ENCODE measurements at places on chromosomes 2 and 18.
A peak's percentile ranks its signal among the peaks of the same experiment; 100 is the strongest.

DNA sequence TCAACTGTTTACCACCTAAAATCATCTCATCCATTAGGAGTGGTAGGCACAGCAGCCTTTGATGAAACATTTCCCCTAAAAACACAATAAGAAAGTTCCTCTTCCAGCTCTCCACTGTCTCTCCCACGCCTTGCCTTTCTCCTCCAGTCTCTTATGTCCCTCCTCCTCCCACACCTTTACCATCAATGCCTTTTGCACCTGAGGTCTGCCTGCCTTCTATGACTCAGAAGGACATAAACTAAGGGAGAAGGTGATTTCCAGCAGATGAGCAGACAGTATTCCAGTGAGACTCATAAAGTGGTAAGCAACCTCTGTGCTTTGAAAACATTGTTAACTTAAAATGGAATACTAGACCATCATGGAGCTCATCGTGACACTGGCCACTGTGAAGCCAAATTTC, 34.2 kb upstream of the NDUFV2 start:
- H3K36me3 ChIP-seq, result no peaks in the 10 kb centered on the region
- no peak overlapping the region for H3K27ac ChIP-seq
- no peak for DNase-seq
- H3K27me3 ChIP-seq, result no peaks in the 10 kb centered on the region
- no peaks in the 10 kb centered on the region for H3K4me1 ChIP-seq
- H3K4me3 ChIP-seq, result no peak overlapping the region

DNA sequence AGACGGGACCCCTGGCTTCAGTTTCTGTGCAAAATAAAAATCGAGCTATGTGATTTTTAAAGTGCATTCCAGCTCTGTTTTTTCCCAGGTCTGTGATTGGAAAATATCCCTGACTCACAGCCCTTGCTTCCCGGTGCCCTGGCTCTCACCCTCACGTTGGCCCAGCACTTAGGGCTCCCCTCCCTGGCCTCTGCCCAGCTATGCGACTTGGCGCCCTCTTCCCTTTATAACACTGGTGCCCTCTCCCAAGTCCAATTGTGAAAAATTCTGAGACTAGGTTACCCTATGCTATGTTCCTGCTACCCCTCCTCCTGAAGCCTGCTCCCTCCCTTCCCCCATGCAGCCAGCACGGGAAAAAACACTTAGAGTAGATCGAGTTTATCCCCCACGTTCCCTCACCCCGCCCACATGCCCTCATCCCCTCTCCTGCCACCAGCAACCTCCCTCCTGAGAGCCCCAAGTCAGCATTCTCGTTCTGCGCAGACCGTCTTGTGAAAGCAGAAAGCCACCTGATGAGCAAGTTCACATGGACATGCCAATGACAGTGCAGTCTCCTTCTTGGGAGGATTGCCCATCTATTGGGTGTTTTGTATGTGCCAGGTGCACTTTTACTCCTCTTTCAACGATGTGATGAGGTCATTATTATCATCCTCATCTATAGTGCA, 228.8 kb downstream of the VAPA start:
- H3K4me1 ChIP-seq, result peaks cover 3% of the 10 kb centered on the region
- no peak for DNase-seq
- no peaks in the 10 kb centered on the region for H3K36me3 ChIP-seq
- no peaks in the 10 kb centered on the region for H3K27me3 ChIP-seq

DNA sequence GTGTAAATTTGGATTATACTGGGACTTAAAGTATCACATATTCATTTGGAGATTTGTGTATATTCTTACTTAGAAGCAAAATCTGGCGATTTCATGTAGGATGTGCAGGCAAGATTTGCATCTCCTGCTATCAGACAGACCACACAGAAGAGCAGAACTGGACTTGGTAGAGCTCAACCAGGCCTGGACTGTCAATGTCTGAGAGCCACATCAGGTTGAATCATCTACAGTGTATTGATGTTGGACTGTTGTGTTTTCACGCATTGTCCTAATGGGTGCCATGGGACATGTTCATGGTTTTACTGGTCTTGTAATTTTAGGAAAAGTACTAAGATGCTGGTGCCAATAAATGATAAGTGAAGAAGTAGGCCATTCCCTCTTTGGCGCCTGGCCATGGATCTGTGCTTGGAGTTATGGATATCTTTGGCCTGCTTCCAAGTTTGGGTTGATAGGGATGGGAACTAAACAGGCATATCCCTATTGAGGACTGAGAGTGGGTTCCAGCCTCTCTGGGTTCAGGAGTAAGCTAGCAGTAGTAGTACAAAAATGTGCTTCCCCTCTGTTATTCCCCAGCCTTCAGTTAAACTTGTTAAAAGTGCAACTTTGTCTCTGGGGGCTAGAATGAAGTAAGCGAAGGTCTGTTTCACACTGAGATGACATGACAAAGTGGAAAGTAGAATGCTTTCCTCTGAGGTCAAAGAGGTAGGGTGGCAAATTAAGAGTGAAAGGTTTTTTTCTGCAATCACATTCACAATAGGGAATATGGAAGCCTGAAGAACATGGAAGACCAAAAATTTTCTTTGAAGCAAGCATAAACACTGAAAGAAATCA, 49.2 kb upstream of the NEMP2 start:
- H3K4me1 ChIP-seq, result no peaks in the 10 kb centered on the region
- H3K36me3 ChIP-seq, result no peaks in the 10 kb centered on the region
- no peak overlapping the region for H3K27ac ChIP-seq
- no peak overlapping the region for H3K4me3 ChIP-seq
- H3K27me3 ChIP-seq, result no peaks in the 10 kb centered on the region

GRCh38 chr2:127110985-127111384, 4.0 kb upstream of the BIN1 start:
- H3K27ac ChIP-seq, result no peak overlapping the region
- no peaks in the 10 kb centered on the region for H3K27me3 ChIP-seq
- H3K36me3 ChIP-seq, result no peaks in the 10 kb centered on the region

- H3K27me3 ChIP-seq, result no peaks in the 10 kb centered on the region
- no peak overlapping the region for H3K27ac ChIP-seq
- no peaks in the 10 kb centered on the region for H3K4me1 ChIP-seq
- no peak for DNase-seq
- H3K4me3 ChIP-seq, result no peak overlapping the region
These were observed 159.2 kb upstream of the RBBP8 start for GRCh38 chr18:22773944-22774343.

- H3K4me3 ChIP-seq, result no peak within 1 kb of the TSS
- no peak within 1 kb of the TSS for H3K27ac ChIP-seq
- H3K4me1 ChIP-seq, result no peaks in the 10 kb centered on the region
- peak; percentile 40 for DNase-seq
These were observed at the start of gene PLCD4 for GRCh38 chr2:218607436-218608115. PLCD4 (plus strand) TSS chr2:218607899; CDS start chr2:218615740, 7,841 bp downstream.

DNA sequence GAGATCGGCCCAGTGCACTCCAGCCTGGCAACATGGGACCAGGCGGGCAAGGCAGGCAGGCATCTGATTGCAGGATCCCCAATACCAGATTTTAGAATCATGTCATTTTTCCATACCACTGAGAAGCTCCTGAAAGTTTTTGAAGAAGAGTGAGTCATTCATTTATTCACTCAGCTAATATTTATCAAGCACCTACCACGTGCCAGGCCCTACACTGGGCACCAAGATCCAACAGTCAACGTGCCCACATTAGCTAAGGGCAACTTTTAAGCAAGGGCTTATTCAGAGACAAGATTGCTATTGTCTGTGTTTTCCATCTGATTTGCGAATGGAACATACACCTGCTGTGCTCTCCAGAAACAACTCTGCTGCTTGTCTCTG, 126.8 kb upstream of the LGALSL start:
- H3K4me1 ChIP-seq, result peaks cover 19% of the 10 kb centered on the region
- H3K27ac ChIP-seq, result no peak overlapping the region
- H3K4me3 ChIP-seq, result no peak overlapping the region
- no peak for DNase-seq
- no peaks in the 10 kb centered on the region for H3K36me3 ChIP-seq

GRCh38 chr18:48319801-48320638, 89.2 kb downstream of the ZBTB7C start:
- peaks cover 4% of the 10 kb centered on the region for H3K4me1 ChIP-seq
- DNase-seq, result peak; percentile 37
- no peaks in the 10 kb centered on the region for H3K36me3 ChIP-seq
- H3K4me3 ChIP-seq, result no peak overlapping the region
- no peaks in the 10 kb centered on the region for H3K27me3 ChIP-seq
- H3K27ac ChIP-seq, result no peak overlapping the region

DNA sequence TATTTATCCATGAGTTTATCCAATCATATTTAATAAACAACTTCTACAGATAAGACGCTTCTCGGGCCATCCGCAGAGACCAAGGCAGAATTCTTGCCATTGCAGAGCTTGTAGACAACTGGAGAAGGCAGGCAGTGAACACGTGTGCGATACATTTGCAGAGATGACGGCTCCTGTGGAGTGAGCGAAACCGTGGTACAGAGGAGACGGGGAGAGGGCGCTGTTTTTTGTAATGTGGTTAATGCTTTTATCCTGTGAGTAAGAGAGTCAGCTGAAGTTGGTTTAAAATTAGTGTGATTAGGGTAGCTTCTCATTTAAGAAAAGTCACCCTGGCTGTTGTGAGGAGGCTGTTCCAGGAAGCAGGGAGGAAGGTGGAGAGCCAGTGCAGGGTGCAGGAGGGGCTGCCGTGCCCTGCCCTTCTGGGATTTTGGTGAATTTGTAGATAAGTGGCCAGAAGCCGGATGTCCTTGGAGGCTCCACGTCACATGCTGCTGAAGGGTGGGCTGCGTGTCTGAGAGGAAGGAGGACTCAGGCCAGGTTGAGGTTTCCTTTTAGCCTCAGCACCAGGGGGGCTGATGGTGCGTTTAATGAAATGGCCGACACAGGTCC, 151.4 kb downstream of the SNTG2 start:
- H3K36me3 ChIP-seq, result no peaks in the 10 kb centered on the region
- H3K4me3 ChIP-seq, result no peak overlapping the region
- no peaks in the 10 kb centered on the region for H3K4me1 ChIP-seq

DNA sequence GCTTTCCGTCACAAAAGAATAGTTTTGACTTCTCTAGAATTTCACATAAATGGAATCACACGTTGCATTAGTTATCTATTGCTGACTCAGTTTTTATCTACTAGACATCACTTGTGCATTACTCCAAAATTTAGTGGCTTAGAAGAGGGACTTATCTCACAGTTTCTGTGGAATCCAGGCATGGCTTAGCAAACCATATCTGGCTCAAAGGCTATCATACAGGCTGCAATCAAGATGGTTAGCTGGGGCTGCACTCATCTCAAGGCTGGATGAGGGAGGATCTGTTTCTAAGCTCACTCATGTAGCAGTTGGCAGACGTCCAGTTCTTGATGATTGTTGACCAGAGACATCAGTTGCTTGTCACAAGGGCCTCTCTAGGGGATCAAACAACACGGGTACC, 6.6 kb upstream of the DSC3 start:
- no peak overlapping the region for H3K4me3 ChIP-seq
- DNase-seq, result no peak
- H3K27me3 ChIP-seq, result no peaks in the 10 kb centered on the region
- no peaks in the 10 kb centered on the region for H3K36me3 ChIP-seq
- no peak overlapping the region for H3K27ac ChIP-seq
- no peaks in the 10 kb centered on the region for H3K4me1 ChIP-seq

GRCh38 chr2:43221124-43221762, 5.2 kb downstream of the ZFP36L2 start:
- H3K4me1 ChIP-seq, result peaks cover 15% of the 10 kb centered on the region
- H3K27ac ChIP-seq, result peak overlapping the region; percentile 98
- no peaks in the 10 kb centered on the region for H3K36me3 ChIP-seq
- H3K4me3 ChIP-seq, result no peak overlapping the region
- H3K27me3 ChIP-seq, result no peaks in the 10 kb centered on the region
- DNase-seq, result peak; percentile 86

DNA sequence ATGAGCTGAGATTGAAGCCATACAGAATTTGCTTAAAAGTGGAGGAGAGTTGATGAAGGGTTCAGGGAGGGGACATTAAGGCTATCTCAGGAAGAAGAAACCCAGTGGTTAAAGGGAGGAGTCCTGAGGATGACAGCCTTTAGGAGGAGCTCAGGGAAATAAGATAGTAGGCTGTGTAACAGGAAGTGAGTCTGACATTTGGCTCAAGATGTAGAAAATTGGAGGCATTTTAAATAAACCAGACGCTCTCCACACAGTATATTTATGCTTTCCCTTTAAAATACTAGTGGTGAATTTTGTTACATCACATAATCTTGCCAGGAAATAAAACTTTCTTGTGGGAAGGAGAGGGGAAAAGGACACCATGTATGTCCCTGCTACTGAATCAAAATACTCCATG, 11.6 kb downstream of the KCNH7 start:
- no peaks in the 10 kb centered on the region for H3K4me1 ChIP-seq
- H3K27me3 ChIP-seq, result no peaks in the 10 kb centered on the region
- no peak overlapping the region for H3K27ac ChIP-seq
- no peak for DNase-seq

GRCh38 chr2:134917360-134917865, 1.2 kb upstream of the CCNT2 start:
- peak overlapping the region; percentile 45 for H3K4me3 ChIP-seq
- no peak for DNase-seq
- H3K27ac ChIP-seq, result peak overlapping the region; percentile 94
- H3K36me3 ChIP-seq, result no peaks in the 10 kb centered on the region
- no peaks in the 10 kb centered on the region for H3K4me1 ChIP-seq

GRCh38 chr2:238107525-238108422, 7.6 kb downstream of the ESPNL start:
- no peaks in the 10 kb centered on the region for H3K4me1 ChIP-seq
- no peak for DNase-seq
- H3K36me3 ChIP-seq, result no peaks in the 10 kb centered on the region
- H3K27me3 ChIP-seq, result no peaks in the 10 kb centered on the region
- no peak overlapping the region for H3K4me3 ChIP-seq

GRCh38 chr18:59453468-59453961, 94.5 kb upstream of the LMAN1 start:
- H3K36me3 ChIP-seq, result no peaks in the 10 kb centered on the region
- no peak overlapping the region for H3K4me3 ChIP-seq
- DNase-seq, result peak; percentile 36
- no peaks in the 10 kb centered on the region for H3K27me3 ChIP-seq
- no peaks in the 10 kb centered on the region for H3K4me1 ChIP-seq
- no peak overlapping the region for H3K27ac ChIP-seq

DNA sequence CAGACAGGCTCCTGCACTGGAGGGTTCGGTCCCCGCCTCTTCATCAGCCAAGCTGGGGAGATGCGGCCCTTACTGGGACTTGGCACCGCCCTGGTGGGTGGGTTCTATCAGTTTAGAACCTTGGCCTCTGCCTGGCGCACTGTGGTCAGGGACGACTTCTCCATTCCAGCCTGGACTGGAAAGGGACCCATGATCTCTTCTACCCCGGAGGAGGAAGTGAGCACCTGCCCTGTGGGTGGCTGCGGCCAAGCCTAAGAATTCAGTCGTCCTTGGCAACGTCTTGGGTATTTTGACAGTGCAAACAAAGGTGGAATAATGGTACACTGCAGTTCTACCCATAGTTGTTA, 106.9 kb upstream of the CD302 start:
- H3K27me3 ChIP-seq, result no peaks in the 10 kb centered on the region
- H3K4me1 ChIP-seq, result no peaks in the 10 kb centered on the region
- DNase-seq, result peak; percentile 60
- H3K36me3 ChIP-seq, result no peaks in the 10 kb centered on the region

- H3K27ac ChIP-seq, result no peak overlapping the region
- H3K4me1 ChIP-seq, result no peaks in the 10 kb centered on the region
- no peaks in the 10 kb centered on the region for H3K36me3 ChIP-seq
These were observed 53.2 kb downstream of the ITGA6 start for GRCh38 chr2:172480301-172481218.
